ENCODE measurements at places on chromosomes 7 and 10.
A peak's percentile ranks its signal among the peaks of the same experiment; 100 is the strongest.

DNA sequence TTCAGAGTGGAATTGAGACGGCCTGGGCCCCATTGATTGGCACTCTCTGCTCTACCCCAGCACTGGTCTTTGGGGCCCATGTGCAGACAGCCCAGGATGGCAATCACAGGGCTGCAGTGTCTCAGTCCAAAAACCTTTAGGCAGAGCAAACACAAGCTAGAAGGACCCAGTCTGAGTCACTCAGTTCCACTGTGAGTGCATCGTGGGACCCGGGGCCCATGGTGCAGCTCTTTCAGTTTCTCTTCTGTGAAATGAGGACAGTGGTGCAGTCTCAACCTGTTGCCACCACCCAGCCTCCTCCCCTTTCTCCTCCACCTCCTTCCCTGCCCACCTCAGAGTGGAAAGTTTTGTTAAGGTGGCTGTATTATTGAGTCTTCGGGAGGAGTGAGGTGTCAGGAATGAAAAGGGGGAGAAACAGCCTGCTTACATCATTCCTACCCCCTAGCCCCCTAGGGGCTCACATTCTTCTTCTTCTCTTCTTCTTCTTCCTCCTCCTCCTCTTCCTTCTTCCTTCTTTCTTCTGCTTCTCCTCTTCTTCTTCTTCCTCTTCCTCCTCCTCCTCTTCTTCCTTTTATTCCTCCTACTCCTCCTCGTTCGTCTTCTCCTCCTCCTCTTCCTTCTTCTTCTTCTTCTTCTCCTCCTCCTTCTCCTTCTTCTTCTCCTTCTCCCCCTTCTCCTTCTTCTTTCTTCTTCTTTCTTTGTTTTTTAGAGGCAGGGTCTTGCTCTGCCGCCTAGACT lies 19.5 kb upstream of the CARD11 start:
- peak overlapping the region; percentile 80 for H3K27ac ChIP-seq
- DNase-seq = peak; percentile 85
- peaks cover 6% of the 10 kb centered on the region for H3K36me3 ChIP-seq
- peaks cover 53% of the 10 kb centered on the region for H3K4me1 ChIP-seq
- H3K27me3 ChIP-seq = no peaks in the 10 kb centered on the region
- peak overlapping the region; percentile 59 for H3K4me3 ChIP-seq

- no peak for DNase-seq
- no peaks in the 10 kb centered on the region for H3K36me3 ChIP-seq
- H3K4me3 ChIP-seq = peak overlapping the region; percentile 65
These were observed 2.1 kb downstream of the ADIRF start for GRCh38 chr10:86970162-86970981.

DNA sequence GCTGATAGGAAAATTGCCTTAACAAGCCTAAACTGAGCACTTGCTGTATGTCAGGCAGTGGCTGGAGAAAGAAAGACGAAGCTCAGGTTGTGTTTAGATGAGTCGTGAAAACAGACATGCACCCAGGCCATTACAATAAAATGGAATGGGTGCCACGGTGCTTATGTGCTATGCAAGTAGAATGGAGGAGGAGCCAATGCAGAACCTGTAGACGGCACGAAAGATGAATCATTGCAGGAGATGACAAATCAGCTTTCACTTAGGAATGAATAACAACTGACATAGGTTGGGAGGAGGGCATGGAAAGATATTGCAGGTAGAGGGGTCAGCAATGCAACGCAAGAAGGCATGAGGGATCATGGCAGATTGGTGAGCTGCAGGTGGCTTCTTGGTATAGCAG lies 61.2 kb upstream of the ARHGAP21 start:
- H3K36me3 ChIP-seq = no peaks in the 10 kb centered on the region
- no peak overlapping the region for H3K27ac ChIP-seq
- H3K4me1 ChIP-seq = no peaks in the 10 kb centered on the region
- H3K27me3 ChIP-seq = no peaks in the 10 kb centered on the region
- DNase-seq = no peak

DNA sequence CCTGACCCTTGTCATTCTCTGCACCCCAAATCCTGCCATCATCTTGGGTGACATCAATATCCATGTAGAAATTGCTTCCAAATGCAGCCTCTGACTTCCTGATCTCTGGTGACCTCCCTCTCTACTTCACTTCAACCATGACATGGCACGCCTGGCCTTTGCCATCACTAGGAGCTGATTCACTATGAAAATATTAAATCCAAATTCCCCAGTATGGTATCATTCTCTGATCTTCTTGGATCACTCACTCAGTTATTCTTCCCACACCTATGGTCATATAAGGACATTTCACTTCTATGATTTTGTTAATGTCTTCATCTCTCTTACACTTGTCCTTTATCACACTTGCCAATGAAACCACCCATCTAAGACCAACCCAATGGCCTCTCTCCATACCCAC lies 73.7 kb upstream of the ODAD2 start:
- no peak overlapping the region for H3K4me3 ChIP-seq
- H3K4me1 ChIP-seq = no peaks in the 10 kb centered on the region
- H3K27ac ChIP-seq = no peak overlapping the region
- DNase-seq = no peak
- H3K27me3 ChIP-seq = no peaks in the 10 kb centered on the region

GRCh38 chr10:3624367-3624766 lies 160.6 kb downstream of the KLF6 start:
- no peak overlapping the region for H3K27ac ChIP-seq
- no peak for DNase-seq
- no peaks in the 10 kb centered on the region for H3K36me3 ChIP-seq
- H3K27me3 ChIP-seq = peaks cover 9% of the 10 kb centered on the region
- no peak overlapping the region for H3K4me3 ChIP-seq

DNA sequence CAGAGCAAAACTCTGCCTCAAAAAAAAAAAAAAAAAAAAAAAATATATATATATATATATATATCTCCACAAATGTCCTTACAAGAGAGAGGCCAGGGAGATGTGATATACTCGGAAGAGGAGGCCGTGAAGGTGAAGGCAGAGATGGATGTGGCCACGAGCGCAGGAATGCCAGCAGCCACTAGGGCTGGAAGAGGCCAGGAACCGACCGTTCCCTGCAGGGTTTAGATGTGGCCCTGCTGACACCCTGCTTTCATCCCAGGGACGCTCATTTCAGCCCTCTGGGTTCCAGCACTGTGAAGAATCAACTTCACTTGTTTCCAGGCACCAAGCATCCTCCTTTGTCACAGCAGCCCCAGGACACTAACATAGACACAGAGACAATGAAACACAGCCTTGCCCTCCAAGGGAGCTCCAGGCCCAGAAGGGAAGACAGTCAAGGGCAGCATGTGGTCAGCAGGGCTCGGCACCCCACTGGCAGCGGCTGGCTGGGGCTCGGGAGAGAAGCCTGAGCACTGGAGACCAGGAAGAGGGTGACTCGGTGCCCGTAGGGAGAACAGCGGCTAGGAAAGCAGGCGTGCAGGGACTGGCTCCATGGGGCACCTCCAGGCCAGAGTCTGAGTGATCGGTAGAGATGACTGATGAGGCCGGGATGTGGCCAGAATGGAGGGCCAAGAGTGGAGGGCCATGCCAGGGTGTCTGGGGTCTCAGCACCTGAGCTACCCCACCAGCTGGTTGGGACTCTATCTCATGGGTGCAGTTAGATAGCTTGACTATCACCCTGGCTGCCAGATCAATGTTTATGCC lies 7.6 kb downstream of the WDR86 start:
- DNase-seq = no peak
- H3K4me3 ChIP-seq = no peak overlapping the region
- peaks cover 7% of the 10 kb centered on the region for H3K27me3 ChIP-seq

DNA sequence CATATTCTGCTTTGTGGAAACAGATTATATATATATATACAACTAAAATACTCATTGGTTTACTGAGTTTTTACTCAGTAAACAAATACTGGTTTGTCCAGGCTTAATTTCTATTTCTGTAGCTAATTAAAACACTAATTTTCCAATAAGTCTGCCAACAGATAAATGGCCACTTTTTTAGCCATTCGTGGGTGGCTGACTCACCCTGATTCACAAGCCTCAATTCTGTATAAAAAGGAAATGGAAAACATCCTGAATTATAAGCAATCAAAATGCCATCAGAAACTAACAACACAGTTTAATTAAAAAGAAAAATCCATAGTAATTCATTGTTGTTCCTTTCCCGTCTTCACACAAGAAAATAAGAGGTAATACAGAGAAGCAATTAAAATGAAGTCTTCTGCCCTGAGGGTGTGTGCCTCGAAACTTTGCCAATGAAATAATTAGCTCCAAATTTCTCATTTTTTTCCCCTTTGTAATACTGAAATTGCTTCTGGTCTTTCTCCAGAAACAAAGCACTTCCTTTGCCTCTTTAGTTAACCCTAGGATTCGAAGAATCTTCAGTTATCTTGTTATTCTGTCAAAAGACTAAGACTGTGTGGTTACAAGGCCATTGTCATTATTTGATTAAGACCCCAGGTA lies 118.7 kb upstream of the PTN start:
- no peak for DNase-seq
- H3K4me1 ChIP-seq = no peaks in the 10 kb centered on the region
- H3K27me3 ChIP-seq = no peaks in the 10 kb centered on the region
- no peak overlapping the region for H3K4me3 ChIP-seq

- peak overlapping the region; percentile 91 for H3K4me3 ChIP-seq
- H3K27ac ChIP-seq = peak overlapping the region; percentile 77
- peaks cover 33% of the 10 kb centered on the region for H3K36me3 ChIP-seq
- peaks cover 4% of the 10 kb centered on the region for H3K27me3 ChIP-seq
- H3K4me1 ChIP-seq = peaks cover 31% of the 10 kb centered on the region
These were observed 502 bp downstream of the ZNF3 start for GRCh38 chr7:100080907-100081534.

DNA sequence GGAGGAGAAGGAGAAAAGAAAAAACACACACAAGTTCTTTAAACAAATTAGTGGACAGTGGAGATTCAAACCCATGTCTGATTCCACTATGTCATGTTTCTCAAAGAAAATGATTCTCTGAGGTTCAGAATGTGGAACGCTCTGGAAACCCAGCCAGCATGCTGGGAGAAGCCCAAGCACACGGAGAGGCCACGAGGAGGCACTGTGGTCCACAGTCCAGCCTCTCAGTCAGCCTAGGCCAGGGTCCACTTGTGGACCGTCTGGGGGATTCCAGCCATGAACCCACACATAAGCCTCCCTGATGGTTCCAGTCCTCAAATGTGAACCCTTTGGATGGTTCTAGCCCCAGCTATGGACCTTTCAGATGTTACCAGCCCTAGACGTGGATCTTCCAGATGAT lies 73.4 kb downstream of the CAV1 start:
- H3K36me3 ChIP-seq = no peaks in the 10 kb centered on the region
- DNase-seq = no peak
- H3K27me3 ChIP-seq = peaks cover 35% of the 10 kb centered on the region
- no peak overlapping the region for H3K27ac ChIP-seq

- H3K27me3 ChIP-seq = no peaks in the 10 kb centered on the region
- peaks cover 35% of the 10 kb centered on the region for H3K4me1 ChIP-seq
- no peak overlapping the region for H3K4me3 ChIP-seq
These were observed 67.9 kb upstream of the PRKCQ start for GRCh38 chr10:6647811-6648526.

- H3K4me1 ChIP-seq = peaks cover 15% of the 10 kb centered on the region
- no peak overlapping the region for H3K4me3 ChIP-seq
- DNase-seq = no peak
These were observed 74.4 kb downstream of the ANK3 start for GRCh38 chr10:60315311-60315710.

- no peak overlapping the region for H3K4me3 ChIP-seq
- no peak for DNase-seq
- H3K36me3 ChIP-seq = no peaks in the 10 kb centered on the region
- H3K27me3 ChIP-seq = no peaks in the 10 kb centered on the region
These were observed 695.4 kb upstream of the POM121L12 start for GRCh38 chr7:52340067-52340466.

DNA sequence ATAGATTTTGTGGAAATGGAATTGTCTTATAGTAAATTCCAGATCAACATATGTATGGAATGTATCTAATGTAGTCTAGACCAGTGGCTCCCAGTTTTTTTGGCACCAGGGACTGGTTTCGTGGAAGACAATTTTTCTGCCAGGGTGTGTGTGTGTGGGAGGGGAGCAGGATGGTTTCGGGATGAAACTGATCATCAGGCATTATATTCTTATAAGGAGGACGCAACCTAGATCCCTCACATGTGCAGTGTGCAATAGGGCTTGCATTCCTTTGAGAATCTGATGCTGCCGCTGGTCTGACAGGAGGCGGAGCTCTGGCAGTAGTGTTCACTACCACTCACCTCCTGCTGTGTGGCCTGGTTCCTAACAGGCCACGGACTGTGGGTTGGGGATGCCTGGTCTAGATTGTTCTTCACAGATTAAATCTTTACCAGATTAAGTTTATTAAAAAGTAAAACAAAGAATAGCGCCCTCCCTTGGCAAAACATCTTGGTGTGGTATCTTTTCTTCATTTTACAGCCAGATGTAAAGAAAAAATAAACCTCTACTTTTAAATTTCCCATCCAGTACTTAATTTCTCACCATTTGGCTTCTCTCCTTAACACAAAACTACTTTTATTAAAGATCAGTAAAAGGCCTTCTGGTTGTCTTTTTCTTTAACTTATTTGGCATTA lies 48.4 kb downstream of the SEPTIN7 start:
- H3K27me3 ChIP-seq = no peaks in the 10 kb centered on the region
- H3K27ac ChIP-seq = no peak overlapping the region
- peaks cover 39% of the 10 kb centered on the region for H3K36me3 ChIP-seq
- DNase-seq = no peak

GRCh38 chr10:44395902-44396670 lies 11.2 kb upstream of the CXCL12 start:
- H3K27ac ChIP-seq = no peak overlapping the region
- H3K27me3 ChIP-seq = no peaks in the 10 kb centered on the region
- DNase-seq = no peak
- no peaks in the 10 kb centered on the region for H3K36me3 ChIP-seq
- no peak overlapping the region for H3K4me3 ChIP-seq
- no peaks in the 10 kb centered on the region for H3K4me1 ChIP-seq

DNA sequence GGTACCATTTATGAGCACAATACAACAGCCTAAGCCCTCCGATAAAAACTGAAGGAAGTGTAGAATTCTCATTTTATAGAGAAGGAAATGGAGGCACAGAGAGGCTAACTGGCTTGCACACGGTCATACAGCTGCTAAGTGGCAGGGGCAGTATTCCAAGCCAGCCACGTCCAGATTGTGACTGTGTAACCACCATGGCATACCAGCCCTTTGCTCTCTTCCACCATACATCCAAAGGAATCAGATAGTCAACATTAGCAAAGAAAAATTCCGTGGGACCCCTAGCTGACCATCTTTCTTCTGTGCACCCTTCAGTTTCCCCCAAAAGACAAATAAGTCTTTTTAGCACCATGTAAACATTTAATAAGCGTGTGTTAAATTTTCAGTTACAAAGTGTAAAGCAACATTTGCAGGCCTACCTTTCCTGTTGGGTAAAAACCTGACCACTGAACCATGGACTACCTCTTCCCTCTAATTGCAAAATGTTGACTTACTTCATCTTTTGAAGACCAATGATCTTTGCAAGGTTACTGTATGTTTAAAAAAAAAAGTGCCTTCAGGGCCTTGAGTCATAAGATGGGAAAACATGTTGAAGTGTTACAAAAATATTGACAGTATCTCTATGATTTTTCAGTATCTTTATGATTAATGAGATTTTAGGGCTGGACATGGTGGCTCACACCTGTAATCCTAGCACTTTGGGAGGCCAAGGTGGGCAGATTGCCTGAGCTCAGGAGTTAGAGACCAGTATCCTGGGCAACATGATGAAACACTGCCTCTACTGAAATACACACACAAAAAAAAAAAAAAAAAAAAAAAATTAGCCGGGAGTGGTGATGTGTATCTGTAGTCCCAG lies 24.3 kb upstream of the PDZD8 start:
- H3K4me3 ChIP-seq = no peak overlapping the region
- no peak for DNase-seq
- H3K27me3 ChIP-seq = peaks cover 3% of the 10 kb centered on the region
- H3K4me1 ChIP-seq = no peaks in the 10 kb centered on the region
